ENCODE measurements at places on chromosomes 5 and 9.
A peak's percentile ranks its signal among the peaks of the same experiment; 100 is the strongest.

- no peak for DNase-seq
These were observed 125.3 kb upstream of the RASEF start for GRCh38 chr9:83188277-83188676.

GRCh38 chr9:127049044-127049443 lies 73.4 kb downstream of the ANGPTL2 start:
- no peak for DNase-seq

DNA sequence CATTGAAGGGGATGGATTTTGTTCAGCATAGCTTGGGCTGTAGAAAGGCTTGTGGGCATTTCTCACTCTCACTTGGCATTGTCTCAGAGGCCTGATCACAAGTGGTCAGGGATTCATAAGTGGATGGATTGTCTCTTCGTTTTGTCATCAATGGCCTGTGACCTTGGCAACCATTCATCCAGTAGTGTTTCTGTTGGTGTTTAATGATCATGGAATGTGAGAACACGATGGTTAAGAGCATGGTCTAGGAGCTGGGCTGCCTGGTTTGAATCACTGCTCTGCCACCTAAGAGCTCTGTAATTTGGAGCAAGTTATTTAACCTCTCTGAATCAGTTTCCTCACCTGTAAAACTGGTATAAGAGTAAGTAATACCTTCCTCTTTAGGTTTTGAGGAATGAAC lies 430.1 kb upstream of the MEF2C start:
- DNase-seq = no peak

GRCh38 chr5:14270209-14270702 lies 127.1 kb downstream of the TRIO start:
- DNase-seq = no peak

DNA sequence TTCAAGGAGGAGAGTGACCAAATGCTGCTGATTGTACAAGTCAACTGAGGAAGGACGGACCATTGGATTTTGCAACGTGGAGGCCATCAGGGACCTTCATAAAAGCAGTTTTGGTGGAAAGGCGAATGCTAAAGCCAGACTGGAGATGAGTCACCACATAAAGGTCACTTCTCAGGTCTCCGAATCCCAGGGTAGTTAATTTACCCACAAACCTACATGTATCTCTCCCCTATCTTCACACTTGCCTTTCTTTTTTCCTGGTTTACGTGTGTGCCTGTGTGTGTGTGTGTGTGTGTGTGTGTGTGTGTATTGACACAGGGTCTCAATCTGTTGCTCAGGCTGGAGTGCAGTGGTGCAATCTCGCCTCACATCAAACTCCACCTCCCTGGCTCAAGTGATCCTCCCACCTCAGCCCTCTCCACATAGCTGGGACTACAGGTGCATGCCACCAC lies 4.6 kb upstream of the CTNNA1 start:
- DNase-seq = no peak

GRCh38 chr5:127412698-127413097 lies 104.7 kb upstream of the PRRC1 start:
- DNase-seq = no peak

DNA sequence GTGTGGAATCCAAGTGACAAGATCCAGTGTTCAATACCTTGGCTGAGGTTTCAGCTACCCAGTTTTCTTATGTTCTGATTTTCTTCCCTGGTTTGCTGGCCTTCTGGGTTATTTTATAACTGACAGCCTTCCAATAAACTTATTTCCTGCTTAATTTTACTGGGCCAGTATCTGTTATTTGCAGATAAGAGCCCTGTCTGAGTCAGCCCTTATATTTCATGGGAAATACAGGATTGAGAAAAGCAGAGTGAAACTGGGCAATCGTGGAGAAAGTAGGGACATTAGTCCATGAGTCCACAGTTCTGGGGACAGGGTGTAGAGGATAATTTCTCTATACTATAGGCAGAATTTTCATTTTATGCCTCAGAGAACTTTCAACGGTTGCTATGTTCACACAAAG lies 32.3 kb downstream of the TMEM167A start:
- no peak for DNase-seq

GRCh38 chr5:135242021-135242865 lies 156.8 kb downstream of the MACROH2A1 start:
- DNase-seq = no peak

- DNase-seq = no peak
These were observed 11.2 kb downstream of the MVB12B start for GRCh38 chr9:126337729-126338372.

GRCh38 chr5:170581211-170581610 lies 77.4 kb downstream of the KCNIP1 start:
- no peak for DNase-seq

- DNase-seq = no peak
These were observed 140.0 kb downstream of the TRIO start for GRCh38 chr5:14283139-14283538.

DNA sequence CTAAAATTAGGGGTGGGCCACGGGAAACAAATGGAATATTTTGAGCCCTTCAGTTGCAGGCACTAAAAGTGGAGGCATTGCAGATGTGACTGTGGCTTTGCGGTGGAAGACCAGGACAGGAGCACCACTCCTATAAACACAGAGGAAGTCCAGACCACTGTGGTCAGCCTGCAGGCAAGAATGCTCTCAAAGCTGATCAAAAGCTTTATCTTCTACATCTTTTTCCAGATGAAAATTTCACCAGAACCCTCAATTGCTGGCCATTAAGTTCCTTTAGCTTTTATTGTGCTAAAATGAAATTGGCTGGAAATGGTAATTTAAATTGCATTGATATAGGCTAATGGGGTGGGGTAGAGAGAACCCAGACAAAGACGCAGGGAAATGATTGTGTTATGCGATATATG lies 208.8 kb downstream of the ERCC6L2 start:
- no peak for DNase-seq

GRCh38 chr9:127384901-127385300 lies 12.1 kb upstream of the SLC2A8 start:
- DNase-seq = no peak

DNA sequence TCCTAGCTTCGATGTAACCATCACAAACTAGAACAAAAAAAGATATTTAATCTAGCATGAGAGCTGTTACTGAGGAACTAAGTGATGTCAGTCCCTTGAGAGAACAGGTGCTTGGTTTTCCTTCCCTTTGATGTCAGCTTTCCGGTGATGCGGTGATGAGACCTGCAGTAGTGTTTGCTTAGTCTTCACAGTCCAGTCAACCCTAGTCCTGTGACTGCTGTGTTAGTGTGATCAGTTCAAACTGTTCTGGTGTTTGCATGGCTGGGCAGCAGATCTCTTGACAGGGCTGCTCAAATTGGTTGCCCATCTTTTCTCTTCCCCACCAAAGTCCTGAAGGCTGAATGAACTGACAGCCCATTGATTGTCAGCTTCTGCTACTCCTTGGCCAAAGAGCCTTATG lies 608.6 kb upstream of the DAB2 start:
- DNase-seq = peak; percentile 17

GRCh38 chr5:129858131-129858675 lies 46.1 kb upstream of the CHSY3 start:
- no peak for DNase-seq

GRCh38 chr9:79684711-79685575 lies 113.2 kb downstream of the TLE4 start:
- DNase-seq = no peak

GRCh38 chr5:173592050-173592669 lies 24.3 kb downstream of the BOD1 start:
- no peak for DNase-seq

DNA sequence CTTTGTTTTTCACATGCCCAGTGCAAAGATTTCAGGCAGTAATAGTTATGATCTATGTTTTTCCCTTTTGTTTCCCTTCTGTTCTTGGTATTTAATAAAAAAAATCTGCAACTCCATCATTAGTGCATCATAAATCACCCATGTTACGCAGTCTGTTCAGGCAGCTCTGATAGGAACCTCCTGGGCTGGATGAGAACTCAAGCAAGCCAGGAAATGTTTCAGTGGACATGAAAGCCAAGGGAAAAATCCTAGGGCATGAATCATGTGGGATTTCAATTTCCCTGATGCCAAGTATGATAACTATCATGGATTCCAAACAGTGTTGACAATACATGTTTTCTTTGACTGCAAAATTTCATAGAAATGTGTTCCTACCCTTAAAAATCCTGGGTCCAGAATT lies 119.7 kb upstream of the TARS1 start:
- no peak for DNase-seq
